ENCODE measurements at places on chromosomes 4 and X.

- no peak for DNase-seq
Observed at GRCh38 chr4:172826861-172827260, 341.8 kb upstream of the GALNT7 start.

- DNase-seq: no peak
Observed at GRCh38 chrX:71158603-71159002, 14.0 kb downstream of the NLGN3 start.

GRCh38 chr4:32551943-32552342 lies 1831.8 kb downstream of the PCDH7 start:
- no peak for DNase-seq

DNA sequence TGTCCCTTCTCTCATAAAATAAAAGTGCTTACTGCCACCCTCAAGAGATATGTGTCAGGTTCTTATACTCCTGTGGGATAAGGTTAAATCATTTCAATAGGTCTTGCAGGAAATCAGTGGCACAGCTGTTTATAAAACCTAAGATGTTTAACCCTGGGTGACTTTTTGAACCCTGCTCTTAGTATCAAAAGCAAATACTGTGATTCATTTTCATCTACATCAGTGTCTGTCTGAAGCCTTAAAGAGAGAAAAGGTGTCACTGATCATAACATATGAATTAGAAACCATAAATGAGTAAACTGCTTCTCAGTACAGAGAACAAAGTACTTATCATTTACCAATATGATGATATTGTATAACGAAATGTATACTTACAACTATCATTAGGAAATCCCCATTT lies 59.0 kb downstream of the CCSER1 start:
- DNase-seq: no peak

- DNase-seq: no peak
Observed at GRCh38 chr4:80229590-80229989, 32.3 kb downstream of the PRDM8 start.
